ENCODE measurements at places on chromosomes 12 and 14.

DNA sequence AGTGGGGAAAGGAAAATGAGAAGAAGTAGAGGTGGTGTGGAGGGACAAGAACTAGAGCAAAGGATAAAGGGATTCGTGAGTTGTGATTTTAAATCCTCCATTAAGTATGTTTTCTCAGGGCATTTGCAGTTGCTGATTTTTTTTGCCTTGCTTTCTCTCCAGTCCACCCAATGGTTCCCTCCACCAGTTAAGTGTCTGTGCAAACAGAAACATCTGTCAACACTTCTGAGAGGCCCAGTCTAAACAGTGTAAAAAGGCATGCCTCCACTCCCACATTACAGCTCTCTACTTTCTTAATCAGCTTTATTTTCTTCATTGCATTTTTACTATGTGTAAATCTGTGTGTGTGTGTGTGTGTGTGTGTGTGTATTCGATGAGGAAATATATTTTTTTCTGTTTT is 141.2 kb downstream of the PPFIA2 start:
- no peak for DNase-seq

- DNase-seq: no peak
Measured at GRCh38 chr12:58117201-58117600, 175.8 kb downstream of the ATP23 start.

- no peak for DNase-seq
Measured at GRCh38 chr14:103453791-103454190, 68.6 kb downstream of the MARK3 start.

DNA sequence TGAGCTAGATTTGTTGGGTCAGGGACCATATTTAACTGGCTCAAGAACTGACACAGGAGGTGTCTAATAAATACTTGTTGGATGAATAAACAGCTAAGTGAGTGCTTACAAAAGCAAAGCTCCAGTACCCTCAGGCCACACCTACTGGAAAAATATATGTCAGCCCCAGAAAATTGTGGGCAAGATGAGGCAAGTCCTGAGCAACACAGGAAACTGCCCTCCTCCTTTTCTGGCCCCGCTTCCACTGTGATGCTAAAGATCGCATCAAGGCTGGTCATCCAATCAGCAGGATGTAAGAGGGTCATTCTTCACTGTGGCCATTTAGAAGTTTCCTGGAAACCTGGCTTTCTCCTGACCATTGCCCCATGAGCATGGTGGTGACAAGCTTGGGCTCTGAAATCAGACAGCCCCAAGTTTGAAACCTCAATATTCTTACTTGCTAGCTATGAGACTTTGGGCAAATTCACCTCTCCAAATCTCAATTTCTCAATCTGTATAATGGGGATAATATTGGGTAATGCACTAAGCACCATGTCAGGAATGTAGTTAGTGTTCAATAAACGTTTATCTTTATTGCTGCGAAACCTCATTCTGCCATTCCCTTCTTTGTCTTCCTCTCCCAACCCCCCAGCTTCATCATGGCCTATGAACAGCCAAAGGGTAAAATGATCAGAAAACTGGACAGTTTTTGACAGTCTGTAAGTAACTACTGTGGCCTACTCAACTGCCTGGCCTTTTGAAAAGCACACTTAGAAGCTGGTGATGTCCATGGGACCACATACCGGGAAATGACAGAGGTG is 139.3 kb upstream of the PZP start:
- DNase-seq: no peak

GRCh38 chr12:103824845-103825244 is 16.2 kb downstream of the NT5DC3 start:
- no peak for DNase-seq

DNA sequence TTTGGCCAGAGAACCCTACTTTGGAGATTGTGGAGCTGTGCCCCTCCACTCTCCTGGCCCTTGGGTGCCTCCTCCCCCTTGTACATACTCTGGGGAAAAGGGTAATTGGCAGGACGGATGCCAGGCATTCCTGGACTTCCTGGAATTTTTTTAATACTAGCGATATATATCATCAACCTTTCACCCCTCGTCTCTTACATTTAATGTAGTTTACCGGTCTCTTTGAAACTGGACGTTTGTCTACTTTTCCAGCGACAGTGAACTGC is 767 bp upstream of the CRY1 start:
- DNase-seq: no peak

- no peak for DNase-seq
Measured at GRCh38 chr14:51207621-51208020, 32.4 kb upstream of the TMX1 start.

DNA sequence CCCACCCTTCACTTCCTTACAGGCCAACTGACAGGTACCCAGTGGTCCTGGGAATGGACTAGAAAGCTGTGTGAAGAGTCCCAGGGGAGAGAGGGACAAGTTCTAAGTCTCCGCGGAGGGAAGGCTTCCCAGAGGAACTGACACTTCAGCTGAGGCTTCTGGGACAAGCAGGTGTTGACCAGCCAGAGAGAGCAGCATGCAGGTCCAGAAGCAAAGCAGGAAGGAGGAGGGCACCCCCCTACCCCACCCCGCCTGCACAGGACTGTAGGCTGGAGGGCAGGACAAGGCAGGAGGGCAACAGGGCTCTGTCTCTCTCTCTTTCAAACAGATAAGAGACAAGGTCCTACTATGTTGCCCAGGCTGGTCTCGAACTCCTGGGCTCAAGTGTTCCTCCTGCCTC is 58.2 kb upstream of the CORO1C start:
- DNase-seq: no peak

GRCh38 chr14:81211844-81212243 is 8.9 kb downstream of the GTF2A1 start:
- DNase-seq: peak; percentile 17

GRCh38 chr12:124685689-124686369 is 118.4 kb upstream of the NCOR2 start:
- DNase-seq: no peak

DNA sequence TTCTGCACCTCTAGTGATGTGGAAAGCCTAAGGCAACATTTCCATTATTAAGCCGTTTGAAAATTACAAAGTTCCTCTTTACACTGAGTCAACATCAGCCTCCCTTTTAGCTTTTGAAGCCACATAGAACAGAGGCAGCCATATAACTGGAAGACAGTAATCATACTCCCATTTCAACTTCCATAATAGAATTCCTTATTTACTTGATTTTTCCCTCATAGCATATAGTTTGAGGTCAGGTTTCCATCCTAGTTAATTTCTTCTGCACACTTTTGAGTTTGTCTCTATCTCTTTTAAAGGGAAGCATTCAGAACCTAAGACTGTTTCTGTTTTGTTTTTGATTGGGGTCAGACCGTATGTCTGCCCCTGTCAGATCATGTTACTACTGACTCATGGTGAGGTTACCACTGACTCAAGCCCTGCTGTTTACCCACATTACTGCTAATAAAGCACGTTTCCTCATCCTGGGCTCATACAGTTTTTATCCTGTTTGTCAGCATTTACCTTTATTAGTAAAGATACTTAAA is 161.0 kb downstream of the SLC38A4 start:
- peak; percentile 34 for DNase-seq

DNA sequence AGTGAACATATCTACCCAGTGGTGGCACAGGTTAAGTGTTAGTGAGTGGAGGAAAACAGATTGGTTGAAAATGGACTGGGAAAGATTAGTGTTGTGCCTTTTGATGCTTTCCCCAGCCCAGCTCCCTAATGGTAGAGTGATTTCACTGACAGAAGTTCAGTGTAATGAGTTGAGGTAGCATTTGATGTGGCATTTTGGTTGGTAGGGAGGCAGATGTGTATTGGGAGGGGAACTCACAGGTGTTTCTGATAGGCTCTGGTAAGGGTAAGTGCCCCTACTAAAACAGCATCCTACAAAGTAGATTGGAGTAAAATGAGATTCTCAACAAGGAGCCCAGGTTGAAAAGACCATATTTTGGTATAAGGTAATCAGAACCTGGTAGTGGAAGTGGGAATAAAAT is 4.2 kb downstream of the TBK1 start:
- DNase-seq: no peak

DNA sequence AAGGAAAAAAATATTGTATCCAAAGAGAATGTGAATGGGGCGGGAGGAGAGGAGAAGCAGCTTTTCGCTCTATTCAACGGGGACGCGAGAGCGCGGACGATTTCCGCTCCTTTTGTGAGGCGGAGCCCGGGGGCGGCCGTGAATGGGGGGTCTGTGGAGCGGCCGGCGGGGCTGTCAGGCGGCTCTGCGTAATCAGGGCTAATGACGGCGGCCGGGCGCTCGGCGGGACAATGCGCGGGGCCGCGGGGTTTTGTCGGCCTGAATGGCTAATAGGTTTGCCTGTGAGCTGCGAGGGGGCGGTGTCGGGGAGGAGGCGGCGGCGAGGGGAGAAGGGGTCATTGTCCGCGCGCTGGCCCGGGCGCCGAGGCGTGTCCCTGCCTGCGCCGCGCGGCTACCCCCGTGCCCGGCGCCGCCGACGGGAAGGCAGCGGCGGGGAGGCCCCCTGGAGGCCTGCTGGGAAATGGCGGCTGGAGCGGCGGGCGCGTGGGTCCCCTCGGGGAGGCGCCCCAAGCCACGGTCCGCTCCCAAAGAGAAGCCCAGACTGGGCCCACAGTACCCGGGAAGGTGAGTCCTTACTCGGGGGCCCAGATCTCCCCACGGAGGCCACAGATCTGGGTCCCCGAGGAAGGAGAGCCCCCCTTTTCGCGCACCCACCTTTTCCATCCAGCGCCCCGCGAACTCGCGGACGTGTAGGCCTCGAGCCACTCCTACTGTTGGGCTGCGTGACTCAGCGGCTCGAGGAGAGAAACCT is 6.0 kb downstream of the SIX6 start:
- peak; percentile 59 for DNase-seq

- no peak for DNase-seq
Measured at GRCh38 chr12:81263072-81263471, 185.2 kb downstream of the ACSS3 start.

DNA sequence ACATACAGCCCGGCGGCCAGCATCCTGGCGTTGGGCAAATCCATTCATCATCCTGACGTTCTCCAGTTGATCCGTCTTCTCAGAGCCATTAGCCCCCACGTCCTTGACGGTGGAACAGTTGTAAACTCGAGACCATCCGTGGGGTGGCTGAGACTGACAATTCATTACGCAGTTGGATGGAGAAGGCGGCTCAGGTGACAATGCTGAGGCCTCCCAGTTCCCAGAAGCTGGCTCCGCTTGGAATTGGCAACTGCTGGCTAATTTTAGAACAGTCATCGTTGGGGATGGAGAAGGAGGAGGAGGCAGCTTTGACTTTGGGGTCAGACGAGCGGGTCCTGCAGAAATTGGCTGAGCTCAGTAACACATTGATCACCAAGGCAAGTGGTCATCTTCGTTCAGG is 186.5 kb downstream of the PHETA1 start:
- DNase-seq: no peak

DNA sequence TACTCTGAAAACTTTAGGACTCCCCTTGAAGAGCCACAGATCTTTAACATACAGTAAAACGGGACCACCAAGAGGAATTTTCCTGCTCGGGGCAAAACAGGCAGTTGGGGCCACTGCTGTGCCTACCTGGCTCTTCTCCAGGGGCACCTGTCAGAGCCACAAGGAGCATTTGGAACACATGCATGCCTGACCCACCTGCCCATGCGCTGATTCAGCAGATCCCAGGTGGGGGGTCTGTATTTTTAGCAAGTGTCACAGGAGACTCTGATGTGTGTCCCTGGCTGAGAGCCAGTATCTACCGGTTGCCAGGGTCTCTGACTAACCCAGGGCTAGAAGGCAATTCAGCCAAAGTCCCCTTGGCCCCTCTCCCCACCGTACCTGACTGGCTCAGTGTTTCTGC is 6.5 kb downstream of the CTDSP2 start:
- no peak for DNase-seq

- DNase-seq: no peak
Measured at GRCh38 chr12:57112492-57113294, 1.5 kb upstream of the STAT6 start.

GRCh38 chr14:52043690-52044089 is 25.2 kb downstream of the NID2 start:
- DNase-seq: peak; percentile 71

DNA sequence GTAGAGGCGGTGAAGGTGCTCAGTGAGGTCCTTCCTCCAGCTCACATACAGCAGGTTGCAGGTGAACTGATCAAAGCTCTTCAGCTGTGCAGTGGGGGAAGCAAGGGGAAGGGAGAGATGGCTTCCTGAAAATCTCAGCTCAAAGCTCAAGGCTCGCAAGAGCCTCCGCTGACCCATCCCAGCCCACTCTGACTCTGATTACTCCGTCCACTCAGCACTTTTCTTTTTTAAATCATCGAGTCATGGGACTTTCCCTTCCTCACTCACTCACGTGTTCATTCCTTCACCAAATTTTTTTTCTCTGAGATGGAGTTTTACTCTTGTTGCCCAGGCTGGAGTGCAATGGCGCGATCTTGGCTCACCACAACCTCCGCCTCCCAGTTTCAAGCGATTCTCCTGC is 4.7 kb downstream of the ABCD4 start:
- no peak for DNase-seq

DNA sequence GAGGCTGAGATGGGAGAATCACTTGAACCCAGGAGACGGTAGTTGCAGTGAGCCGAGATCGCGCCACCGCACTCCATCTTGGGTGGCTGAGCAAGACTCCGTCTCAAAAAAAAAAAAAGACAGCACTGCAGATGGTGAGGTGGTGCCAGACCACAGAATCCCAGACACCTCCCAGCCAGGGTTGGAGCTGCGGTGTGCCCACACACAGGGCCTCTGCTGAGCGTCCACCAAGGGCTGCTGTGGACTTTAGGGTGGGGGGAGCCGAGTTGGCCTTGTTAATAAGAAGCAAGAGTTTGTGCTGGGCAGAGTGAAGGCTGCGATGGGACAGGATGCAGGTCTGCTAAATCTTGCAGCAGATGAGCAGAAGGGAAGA is 14.2 kb downstream of the KMT5A start:
- no peak for DNase-seq

DNA sequence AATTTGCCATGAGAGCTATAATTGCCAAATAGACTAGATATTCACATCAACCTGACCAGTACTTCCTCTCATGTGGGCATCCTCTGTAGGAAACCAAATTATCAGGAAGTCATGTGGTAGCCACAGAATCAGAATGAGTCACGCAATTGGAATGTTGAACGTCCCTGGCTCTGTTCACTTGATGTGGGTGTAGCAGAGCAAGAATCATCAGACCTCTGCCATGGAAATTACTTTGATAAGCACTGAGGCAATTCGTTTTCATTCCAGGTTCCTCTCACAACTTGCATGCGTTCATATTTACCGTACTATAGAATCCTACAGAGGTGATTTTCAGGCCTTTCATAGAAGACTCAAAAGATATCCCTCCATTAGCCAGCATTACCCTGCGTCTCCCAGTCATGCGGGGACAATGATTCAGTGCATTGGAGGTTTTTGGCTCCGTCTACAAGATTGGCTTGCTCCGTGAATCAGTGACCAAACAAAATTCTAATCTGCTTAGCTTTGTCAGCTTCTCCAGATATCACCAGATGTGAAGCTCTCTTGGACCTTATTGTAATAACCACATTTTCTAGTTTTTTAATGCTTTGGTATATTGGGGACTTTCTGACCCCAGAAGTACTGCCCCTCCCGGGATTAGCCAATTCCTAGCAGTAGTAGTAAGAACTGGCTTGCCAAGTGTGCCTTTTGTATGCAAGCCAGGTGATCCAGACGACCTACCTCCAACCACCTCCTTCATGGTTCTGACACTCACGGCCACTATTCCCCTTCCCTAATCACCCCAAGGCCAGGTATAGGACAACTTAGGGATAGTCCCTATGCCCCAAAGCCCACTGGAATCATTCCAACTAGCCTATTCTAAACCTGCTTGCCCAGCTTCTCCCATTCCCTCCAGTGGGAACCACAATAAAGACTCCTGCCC is 133.4 kb downstream of the KICS2 start:
- peak; percentile 78 for DNase-seq
